ENCODE measurements at places on chromosomes 13 and 19.

- DNase-seq, result no peak
These were observed 8.1 kb downstream of the ARHGEF7 start for GRCh38 chr13:111123221-111123620.

DNA sequence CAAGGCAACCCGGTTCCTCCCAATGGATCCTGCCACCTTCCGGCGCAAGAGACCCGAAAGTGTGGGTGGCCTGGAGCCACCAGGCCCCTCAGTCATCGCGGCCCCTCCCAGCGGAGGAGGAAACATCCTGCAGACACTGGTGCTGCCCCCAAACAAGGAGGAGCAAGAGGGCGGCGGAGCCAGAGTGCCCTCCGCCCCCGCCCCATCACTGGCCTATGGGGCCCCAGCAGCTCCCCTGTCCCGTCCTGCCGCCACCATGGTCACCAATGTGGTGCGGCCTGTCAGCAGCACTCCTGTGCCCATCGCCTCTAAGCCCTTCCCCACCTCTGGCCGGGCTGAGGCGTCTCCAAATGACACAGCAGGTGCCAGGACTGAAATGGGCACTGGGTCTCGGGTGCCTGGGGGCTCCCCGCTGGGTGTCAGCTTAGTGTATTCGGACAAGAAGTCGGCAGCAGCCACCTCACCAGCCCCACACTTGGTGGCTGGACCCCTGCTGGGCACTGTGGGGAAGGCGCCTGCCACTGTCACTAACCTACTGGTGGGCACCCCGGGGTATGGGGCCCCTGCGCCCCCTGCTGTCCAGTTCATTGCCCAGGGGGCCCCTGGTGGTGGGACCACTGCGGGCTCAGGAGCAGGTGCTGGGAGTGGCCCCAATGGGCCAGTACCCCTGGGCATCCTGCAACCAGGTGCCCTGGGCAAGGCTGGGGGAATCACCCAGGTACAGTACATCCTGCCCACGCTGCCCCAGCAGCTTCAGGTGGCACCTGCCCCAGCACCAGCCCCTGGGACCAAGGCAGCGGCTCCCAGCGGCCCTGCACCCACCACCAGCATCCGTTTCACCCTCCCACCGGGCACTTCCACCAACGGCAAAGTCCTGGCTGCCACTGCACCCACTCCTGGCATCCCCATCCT, 11.2 kb upstream of the PRR19 start:
- DNase-seq, result peak; percentile 69

DNA sequence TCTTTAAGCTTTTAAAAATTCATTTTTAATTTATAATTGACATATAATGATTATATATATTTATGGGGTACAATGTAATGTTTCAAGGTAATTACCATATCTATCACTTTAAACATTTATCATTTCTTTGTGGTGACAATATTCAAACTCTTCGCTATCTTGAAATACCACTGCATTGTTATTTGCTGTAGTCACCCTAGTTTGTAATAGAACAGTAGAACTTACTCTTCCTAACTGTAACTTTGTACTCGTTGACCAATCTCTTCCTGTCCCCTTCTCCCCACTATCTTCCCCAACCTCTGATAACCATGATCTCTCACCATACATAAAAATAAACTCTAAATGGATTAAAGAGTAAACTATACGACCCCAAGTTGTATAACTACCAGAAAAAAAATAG, 20.4 kb downstream of the COG6 start:
- no peak for DNase-seq

DNA sequence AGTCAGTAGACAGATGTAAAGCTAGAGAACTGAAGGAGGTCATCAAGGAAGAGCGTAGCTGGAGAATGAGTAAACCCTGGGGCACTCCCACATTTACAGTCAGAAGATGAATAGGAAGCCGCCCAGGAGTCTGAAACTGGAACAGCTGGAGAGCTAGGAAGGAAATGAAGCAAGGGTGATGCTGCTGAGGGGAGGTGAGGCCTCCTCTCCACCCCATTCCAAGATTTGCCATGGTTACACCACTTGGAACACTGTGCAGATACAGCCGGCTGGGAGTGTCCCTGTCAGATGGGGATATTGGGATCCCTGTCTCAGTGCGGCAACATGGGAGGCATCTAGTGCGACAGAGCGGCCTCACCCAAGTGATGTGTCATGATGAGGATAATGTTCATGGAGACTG, 51.8 kb upstream of the GPI start:
- no peak for DNase-seq

DNA sequence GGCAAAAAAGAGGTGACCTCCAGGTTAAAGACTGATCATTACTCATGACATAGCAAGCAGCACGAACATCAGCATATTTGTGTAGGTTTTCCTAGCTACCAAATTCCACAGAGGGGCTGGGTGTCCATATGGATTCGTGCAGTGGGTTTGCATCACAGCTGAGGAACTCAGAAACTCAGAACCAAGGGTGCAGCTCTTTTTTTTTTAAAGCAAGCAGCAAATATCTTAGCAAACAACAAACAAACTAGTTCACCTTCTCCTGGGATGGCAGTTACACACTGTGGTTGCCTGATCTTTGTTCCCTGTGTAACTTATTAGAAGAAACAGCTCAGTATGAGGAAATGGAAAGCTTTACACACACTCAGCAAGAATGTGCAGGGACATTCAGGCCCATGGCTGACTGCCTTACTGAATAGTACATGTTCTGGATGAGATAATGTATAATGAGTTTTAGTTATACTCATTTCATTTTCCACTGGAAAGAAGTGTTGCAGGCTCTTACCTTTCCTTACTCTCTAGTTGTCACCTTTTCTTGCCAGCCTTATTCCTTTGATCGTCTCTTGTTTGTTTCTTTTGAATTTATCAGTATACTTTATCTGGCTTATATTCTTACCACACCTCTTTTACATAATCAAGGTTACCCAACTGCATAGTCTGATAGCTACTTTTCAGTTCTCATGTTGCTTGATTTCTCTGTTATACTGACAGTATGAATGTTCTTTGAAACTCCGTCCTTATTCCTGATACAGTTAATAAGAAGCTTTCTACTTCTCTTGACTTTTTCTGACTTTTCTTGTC, 4.3 kb downstream of the NDFIP2 start:
- DNase-seq, result no peak

DNA sequence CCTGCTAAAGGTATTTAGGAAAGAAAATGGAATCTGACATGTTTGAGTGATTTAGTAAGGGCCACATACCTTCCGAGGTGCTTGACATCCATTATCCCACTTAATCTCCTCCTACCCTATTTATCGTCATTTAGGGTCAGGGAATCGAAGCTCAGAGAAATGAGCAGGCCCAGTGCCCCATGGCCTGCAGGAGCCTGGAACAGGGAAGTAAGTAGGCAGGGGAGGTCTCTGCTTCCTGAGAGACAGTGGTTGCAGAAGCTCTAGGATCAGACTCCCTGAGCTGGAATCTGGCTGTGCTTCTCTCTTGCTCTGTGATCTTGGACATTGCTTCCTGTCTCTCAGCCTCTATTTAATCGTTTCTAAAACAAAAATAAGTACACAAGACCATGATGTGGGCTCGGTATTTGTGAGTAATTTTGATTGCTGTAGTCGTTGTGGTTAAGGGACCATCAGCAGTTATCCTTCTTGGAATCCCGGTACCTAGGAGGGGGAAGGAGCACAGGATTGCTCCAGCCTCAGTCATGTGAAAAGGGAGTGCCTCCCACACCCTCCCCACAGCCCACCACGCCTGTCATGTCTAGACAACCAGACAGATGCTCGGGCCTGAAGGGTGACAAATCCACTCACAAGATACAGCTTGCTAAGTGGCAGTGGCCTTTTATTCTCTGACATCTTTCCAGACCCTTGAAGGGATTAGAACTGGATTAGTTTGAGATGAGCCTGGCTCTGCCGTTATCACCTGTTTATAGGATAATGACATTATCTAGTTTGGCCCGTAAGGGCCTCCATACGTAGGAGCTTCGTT, 169.2 kb upstream of the TSHZ3 start:
- DNase-seq, result no peak

DNA sequence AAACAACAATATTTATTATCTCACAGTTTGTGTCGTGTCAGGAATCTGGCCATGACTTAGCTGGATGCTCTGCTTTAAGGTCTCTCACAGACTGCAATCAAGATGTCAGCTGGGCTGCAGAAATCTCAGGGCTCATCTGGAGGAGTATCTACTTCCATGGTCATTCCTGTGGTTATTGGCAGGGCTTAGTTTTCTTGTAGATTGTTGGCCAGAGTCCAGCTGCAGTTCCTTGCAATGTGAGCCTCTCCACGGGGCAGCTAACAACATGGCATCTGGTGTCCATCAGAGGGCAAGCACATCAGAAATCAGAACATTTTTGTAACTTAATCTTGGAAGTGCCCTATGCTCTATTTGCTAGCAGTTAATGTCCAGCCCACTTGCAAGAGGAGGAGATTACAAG, 45.7 kb upstream of the TDRD3 start:
- DNase-seq, result no peak

GRCh38 chr13:104297075-104297474, 1230.9 kb upstream of the SLC10A2 start:
- no peak for DNase-seq

DNA sequence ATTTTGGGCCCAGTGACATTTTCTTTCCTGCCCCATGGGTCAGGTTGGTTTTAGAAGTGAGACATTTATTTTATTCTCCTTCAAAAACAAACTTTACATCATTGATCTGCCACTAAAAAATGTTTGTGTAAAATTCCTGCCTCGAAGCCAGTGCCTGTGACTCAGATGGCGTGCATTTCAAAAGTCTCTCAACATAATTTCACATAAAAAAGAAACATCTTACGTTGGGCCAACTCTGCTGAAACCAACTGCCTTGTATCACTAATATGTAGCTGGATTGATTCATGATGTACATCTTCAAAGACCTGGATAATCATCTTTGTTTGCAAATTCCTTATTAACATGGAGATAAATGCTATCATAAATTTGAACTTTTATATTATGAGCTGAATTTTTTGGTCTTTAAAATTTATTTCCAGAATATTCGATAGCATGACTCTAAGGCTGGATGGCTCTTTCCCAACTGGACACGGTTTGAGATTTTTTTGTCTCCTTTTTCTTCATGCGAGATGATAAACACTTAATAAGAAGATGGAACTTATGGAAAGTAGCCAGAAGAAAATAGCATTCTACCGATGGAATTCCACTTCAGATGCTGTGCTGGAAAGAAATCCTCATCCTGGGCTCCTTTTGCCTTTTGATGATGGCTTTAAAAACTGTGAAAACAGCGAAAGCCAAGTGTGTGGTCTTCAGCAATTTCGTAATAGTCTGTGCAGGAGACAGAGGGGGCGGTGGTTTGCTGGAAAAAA, 420.5 kb downstream of the FGF9 start:
- no peak for DNase-seq

DNA sequence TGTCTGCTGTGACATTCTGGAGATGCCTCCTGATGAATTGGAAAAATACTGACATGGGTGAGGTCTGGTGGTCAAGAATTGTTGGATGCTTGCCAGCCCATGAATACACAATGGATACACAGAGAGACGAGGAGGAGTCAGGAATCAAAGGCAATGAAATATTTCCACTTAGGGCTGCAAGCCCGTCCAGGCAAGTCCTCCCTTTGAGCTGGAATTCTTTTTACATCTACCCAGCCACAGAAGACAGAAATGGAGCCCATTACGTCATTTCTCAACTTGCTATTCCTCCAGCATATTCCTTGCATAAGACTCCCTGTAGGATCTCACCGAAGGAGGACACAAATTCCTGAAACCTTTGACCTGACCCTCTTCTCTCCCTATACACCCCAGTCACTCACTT, 15.7 kb upstream of the IGFL4 start:
- DNase-seq, result no peak

- DNase-seq, result no peak
These were observed 13.0 kb upstream of the STRN4 start for GRCh38 chr19:46759206-46759605.

DNA sequence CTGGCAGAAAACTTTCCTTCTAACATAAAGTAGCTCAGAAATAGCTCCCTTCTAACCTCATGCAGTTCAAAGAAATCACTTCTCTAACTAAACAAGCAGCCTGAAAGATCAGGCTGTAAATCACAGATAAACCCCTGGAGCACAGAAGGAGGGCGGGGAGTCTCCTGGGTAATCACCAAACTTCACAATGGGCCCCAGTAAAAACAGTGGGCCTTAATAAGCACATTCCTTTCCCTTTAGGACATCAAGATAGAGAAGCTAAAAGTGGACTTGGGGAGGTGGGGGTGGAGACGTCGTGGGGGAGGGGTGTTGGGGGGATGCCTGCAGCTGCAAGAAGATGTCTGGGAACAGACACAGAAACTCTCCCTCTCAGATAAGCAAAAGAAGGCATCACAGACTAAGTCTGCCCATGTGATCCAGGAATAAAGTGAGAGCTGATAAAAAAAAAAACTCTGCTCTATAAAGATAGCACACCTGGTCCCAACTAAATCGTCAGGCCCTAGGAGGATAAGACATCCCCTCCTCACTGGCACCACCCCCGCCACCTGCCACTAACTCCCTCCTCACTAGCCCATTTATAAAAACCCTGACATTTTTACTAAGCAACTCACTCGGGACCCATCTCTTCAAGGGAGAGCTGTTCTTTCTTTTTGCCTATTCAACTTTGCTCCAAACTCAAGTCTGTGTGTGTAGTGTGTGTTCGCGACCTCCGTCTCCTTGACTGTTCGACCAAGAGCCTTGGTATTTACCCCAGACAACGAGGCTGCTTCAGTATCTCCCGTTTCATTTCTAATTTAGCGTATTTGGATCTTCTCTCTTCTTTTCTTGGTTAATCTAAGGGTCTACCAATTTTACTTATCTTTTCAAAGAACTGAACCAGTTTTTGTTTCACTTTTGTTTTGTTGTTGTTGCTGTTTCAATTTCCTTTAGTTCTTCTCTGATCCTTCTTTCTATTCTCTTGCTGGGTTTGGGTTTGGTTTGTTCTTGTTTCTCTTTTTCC, 31.7 kb downstream of the DNAJC15 start:
- DNase-seq, result no peak

DNA sequence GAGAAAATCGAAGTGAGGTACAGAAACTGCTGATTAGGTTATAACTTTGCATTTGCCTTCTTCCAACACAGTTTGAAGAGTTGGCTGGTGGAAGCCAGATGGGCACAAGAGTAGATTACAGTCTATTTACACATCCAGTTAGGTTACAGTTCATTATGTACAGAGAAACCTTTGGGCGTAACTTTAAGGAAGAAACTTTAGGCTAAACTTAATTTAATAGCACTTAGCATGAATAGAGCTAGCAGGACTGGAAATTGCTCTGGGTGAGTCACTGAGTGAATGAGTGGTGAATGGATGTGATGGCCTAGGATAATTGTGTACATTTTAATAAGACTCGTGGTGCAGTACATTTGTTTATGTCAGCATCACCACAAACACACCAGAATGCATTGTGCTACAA, 62.9 kb upstream of the KLHL1 start:
- no peak for DNase-seq

Data from stimulated activated CD4-positive, alpha-beta T cell treated with anti-CD3 and anti-CD28 coated beads, Interleukin-4, amount 100 ng/mL, for 1 hour (primary cell).